ENCODE measurements at places on chromosomes 1 and 21.

GRCh38 chr1:30419831-30420230, 303.6 kb downstream of the MATN1 start:
- DNase-seq = no peak

DNA sequence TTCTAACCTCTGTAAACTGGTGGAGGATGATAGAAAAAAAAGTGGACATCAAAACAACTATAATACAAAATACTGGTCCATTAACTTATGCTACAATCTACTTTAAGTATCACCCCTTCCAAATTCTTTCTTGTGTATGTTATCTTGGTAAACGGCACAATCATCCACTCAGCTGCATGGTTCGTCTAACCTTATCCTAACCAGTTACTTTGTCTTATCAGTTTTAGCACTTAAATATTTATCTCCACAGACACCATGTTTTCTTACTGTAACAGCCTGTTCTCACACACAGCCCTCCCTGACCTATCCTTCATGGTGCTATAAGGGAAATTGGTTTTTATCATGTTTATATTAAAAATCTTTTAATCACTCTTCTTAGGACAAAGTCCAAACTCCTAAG, 157.2 kb downstream of the PTGER3 start:
- DNase-seq = no peak

GRCh38 chr1:186214791-186215190, 160.3 kb downstream of the TPR start:
- no peak for DNase-seq

DNA sequence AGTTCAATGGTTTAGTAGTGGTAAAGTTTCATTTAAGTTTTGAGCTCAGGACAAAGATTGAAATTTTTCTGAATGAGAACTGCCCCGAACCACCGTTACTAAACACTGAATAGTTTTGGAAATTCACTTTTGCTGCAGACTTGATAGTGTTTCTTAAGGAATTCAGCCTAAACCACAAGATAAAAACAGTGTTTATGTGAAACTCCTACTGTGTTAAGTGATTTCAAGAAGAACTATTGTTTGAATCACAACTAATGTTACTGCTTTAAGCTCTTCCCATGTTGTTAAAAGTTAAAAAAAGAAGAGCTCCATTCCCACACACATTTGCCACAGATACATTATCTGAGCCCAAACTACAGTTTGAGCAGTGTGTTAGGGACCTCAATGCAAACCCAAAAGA, 159.2 kb downstream of the DYRK1A start:
- no peak for DNase-seq

- DNase-seq = no peak
Observed at GRCh38 chr1:33014464-33015163, 22.1 kb downstream of the AK2 start.

- DNase-seq = no peak
Observed at GRCh38 chr1:3691421-3692204, 39.3 kb downstream of the TP73 start.

DNA sequence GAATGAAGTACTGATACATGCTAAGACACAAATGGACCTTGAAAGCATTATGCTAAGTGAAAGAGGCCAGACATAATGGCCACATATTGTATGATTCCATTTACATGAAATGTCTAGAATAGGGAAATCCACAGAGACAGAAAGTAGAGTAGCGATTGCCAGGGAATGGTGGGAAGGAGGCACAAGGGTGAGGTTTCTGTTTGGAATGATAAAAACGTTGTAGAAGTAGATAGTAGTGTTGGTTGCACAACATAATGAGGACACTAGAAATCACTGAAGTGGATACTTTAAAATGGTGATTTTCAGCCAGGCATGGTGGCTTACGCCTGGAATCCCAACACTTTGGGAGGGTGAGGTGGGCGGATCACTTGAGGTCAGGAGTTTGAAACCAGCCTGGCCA, 97.6 kb upstream of the VANGL1 start:
- DNase-seq = no peak

DNA sequence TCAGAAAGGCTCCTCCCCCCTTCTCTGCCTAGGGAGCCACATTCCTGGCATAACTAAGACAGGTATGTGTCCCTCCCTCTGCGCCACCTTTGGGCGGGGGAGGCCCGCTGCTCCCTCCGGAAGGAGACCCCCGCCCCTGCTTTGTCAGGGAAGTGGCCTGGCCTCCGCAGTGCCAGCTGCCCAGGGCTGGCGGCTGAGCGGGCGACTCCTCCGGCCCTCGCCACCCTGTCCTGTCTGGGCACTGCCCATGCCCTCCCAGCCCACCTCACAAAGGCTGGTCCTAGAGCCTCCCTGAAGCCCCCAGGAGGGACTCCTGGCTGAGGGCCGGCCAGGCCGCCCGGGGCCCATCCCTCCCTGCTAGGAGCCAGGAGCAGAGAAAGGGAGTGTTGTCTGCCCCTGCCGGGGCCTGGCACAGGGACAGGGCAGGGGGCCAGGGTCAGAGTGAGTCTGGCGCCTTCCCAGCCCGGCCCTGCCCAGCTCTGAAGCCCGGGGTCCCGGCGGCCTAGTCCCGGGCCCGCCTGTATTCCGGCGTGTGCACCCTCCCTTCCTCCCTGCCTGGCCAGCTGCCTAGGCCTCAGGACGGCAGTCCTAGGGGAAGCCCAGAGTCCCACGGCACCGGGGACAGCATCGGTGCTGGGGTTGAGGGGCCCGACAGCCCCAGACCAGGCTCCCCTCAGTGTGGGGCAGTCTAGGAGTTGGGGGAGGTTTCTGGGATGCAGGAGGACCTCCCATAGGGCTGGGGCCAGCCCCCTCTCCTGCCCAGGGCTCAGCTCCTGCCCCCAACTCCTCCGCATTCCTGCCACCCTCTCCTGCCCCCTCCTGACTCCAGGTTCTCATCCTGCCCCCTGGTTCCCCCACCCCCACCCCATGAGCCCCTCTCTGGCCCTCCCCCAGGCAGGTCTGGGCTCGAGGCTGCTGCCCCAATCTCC, 5.1 kb downstream of the AGRN start:
- no peak for DNase-seq

DNA sequence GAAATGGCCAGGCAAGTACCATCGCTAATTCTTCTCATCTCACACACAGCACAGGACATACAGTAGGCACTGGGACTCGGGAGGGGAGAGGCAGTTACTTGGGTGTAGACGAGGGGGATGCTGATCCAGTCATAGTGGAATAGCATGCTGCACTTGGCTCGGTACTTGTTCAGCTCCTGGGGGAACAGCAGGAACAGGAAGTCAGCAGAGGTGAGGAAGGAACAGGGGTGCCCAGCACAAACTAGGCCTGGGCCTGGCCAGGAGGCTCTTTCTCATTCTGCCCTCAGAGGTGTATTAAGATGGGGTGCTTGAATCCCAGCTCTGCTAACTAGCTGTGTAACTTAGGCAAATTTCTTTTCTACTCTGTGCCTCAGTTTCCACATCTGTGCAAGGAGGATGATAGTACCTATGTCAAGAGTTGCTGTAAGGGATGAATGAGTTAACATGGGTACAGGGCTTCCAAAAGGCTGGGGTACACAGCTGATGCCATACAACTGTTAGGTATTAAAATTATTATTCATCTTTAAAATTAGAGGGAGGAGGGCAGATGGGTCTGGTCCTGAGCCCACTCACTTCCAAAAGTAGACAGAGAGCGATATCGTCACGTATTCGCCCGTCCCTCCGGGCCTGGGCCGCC, 2.4 kb downstream of the BEST4 start:
- DNase-seq = no peak

- no peak for DNase-seq
Observed at GRCh38 chr1:180353945-180354344, 123.9 kb downstream of the LHX4 start.

GRCh38 chr1:223363856-223364684, at the start of gene SUSD4:
TSS of gene SUSD4 (minus strand) at chr1:223364176. CDS start at chr1:223363425, 751 bp downstream.
- DNase-seq = no peak

GRCh38 chr1:174134003-174134659, 25.2 kb upstream of the RABGAP1L start:
- no peak for DNase-seq

GRCh38 chr1:156177919-156178654, 15.8 kb upstream of the SLC25A44 start:
- DNase-seq = no peak
